ENCODE measurements at places on chromosomes 4 and X. TPM values are rescaled to one million over a fixed set of nuclear protein-coding genes. Genes with fewer than 3 reads are reported as not detected.
A peak's percentile ranks its signal among the peaks of the same experiment; 100 is the strongest.

- H3K27ac ChIP-seq: no peak overlapping the region
- peaks cover 6% of the 10 kb centered on the region for H3K27me3 ChIP-seq
- H3K36me3 ChIP-seq: no peaks in the 10 kb centered on the region
- H3K4me3 ChIP-seq: peak overlapping the region; percentile 30
- H3K4me1 ChIP-seq: peaks cover 7% of the 10 kb centered on the region
Measured at GRCh38 chrX:72308566-72309296, 3.0 kb upstream of the CITED1 start.

DNA sequence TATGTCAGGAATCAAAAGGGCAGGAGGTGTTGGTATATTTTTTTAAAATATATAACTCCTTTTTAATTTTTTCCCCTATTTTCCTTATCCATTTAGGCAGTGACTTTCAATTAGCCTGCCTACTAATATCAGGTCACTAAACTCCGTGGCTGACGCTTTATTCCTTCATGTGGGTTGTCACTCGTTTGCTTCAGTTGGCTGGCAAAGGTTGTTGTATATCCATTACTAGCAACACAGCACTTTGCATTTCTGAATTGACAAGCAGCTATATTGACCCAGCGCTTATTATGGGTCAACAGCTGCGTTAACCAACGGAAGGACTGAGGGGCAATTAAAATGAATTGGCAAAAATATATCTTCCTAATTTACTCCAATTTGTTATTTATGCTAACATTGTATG, 87.7 kb downstream of the ARX start:
- no peak overlapping the region for H3K27ac ChIP-seq
- H3K4me1 ChIP-seq: no peaks in the 10 kb centered on the region

DNA sequence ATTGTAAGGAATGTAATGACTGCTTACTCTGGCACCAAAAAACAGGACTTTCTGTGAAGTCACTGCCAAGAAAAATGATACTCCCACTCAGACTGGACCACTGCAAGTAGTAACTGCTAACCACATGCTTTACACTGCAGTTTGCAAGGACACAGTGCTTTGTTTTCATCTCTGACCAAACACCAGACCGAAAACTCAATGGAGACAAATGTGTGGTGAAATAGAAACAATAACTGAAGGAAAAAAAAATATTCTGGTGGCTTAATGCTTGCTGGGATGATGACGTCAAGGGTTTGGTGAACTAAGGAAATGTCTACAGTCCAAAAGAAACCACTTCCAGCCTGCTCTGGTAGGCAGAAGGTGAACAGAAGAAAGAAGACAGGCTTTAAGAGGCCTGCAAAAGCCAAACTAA, 13.2 kb downstream of the GPC4 start:
- H3K36me3 ChIP-seq: no peaks in the 10 kb centered on the region
- DNase-seq: no peak
- H3K4me1 ChIP-seq: no peaks in the 10 kb centered on the region
- no peaks in the 10 kb centered on the region for H3K27me3 ChIP-seq
- H3K27ac ChIP-seq: no peak overlapping the region

DNA sequence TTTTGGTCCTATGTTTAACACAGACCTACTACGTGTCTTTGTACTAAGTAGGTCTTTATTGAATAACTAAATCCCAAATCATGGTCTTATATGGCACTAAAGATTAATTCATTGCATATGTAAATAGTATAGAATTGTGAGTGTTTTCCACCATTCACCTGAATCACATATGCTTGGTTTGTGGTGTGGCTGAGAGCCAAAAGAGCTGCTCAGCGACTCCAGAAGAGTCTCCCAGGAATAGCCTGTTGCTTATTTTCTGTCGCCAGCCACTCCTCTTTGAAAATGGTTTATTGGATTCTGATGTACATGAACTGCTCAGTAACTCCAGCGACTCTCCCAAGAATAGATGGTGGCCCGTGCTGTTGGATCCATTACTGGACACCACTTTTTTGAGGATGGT, 184.5 kb downstream of the CLCN4 start:
- no peaks in the 10 kb centered on the region for H3K4me1 ChIP-seq
- no peak overlapping the region for H3K4me3 ChIP-seq
- H3K27ac ChIP-seq: no peak overlapping the region
- no peaks in the 10 kb centered on the region for H3K36me3 ChIP-seq
- H3K27me3 ChIP-seq: no peaks in the 10 kb centered on the region

GRCh38 chrX:47587906-47588735, 5.9 kb downstream of the TIMP1 start:
- no peaks in the 10 kb centered on the region for H3K4me1 ChIP-seq
- DNase-seq: no peak
- no peak overlapping the region for H3K27ac ChIP-seq
- no peaks in the 10 kb centered on the region for H3K36me3 ChIP-seq
- no peaks in the 10 kb centered on the region for H3K27me3 ChIP-seq

Gene KLHL4
- total RNA-seq: 1.0 TPM

- H3K4me1 ChIP-seq: peaks cover 10% of the 10 kb centered on the region
- no peak overlapping the region for H3K4me3 ChIP-seq
- DNase-seq: no peak
- no peak overlapping the region for H3K27ac ChIP-seq
- no peaks in the 10 kb centered on the region for H3K27me3 ChIP-seq
- no peaks in the 10 kb centered on the region for H3K36me3 ChIP-seq
Measured at GRCh38 chr4:144178414-144178813, 37.9 kb upstream of the GYPA start.

DNA sequence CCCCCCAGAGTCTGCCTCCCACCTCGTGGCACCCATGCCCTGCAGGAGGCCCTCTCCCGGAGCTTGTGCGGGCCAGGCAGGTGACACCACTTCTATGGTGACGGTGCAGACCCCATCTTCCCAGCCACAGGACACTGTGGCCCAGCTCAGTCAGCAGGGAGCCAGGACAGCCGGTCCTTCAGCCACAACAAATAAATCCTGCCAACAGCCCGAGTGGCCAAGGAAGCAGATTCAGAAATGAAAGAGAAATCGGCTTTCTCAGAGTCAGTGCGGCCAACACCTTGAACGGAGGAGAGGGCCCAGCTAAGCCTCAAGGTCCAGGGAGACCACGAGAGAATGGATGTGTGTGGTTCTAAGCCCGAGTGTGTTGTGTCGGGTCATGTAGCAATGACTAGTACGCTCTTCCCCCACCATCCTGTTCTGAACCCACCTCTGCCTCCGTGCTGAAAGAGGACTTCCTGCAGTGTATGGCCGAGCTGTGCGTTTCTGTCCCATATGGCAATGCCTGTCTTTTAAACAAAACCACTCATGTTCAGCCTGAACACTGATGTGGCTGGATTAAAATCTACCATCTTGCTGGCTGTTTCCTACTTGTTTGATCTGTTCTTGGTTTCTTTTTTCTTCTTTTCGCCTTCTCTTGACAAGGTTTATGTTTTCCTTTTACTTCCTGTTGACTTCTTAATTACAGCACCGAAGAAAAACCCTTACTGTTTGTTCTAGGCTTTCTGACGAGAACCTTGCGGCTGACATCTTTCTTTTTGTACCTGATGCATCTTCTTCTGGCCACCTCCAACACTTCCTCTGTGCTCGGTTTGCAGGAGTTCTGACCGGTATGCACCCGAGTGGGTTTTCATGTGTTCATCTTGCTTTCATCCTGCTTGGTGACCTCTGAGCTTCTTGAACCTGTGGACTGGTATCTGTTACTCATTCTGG, 53.1 kb downstream of the GAK start:
- H3K27ac ChIP-seq: no peak overlapping the region
- H3K36me3 ChIP-seq: peaks cover 93% of the 10 kb centered on the region
- no peaks in the 10 kb centered on the region for H3K4me1 ChIP-seq
- DNase-seq: no peak
- no peak overlapping the region for H3K4me3 ChIP-seq
- H3K27me3 ChIP-seq: no peaks in the 10 kb centered on the region

DNA sequence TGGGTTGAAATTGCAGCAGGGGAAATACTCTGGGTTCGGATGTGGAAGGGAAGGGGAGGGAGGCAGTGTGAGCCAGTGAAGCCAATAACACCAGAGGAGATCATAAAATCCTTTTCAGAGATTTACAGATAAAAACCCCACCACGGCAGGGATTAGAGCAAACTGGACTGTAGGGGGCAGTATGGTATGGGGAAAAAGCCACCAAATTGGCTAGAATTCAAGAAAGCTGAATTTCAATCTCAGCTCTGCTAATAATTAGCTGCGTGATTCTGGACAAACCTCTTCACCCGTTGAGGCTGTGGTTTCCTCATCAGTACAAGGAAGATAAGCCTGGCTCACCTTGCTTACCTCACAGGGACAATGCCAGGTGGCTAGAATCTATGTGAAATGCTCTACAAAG, 108.1 kb downstream of the ATG4A start:
- H3K27me3 ChIP-seq: no peaks in the 10 kb centered on the region
- H3K36me3 ChIP-seq: no peaks in the 10 kb centered on the region
- H3K4me3 ChIP-seq: no peak overlapping the region

- H3K27ac ChIP-seq: no peak overlapping the region
- H3K4me3 ChIP-seq: no peak overlapping the region
- H3K27me3 ChIP-seq: no peaks in the 10 kb centered on the region
Measured at GRCh38 chrX:3950373-3950772, 236.9 kb upstream of the PRKX start.

Measured in upper lobe of right lung (tissue), 1 donor.